Endodermal cell (in vitro differentiated cells): ENCODE measurements at places on chromosomes 2 and 18. TPM values are rescaled to one million over a fixed set of nuclear protein-coding genes. Genes with fewer than 3 reads are reported as not detected.

The LCT gene
- 0.06 to 0.11 TPM in 2 of 3 replicates, not detected in the other for total RNA-seq

The CXCR2 gene
- not detected in 3 replicates for total RNA-seq

The POTEJ gene
- total RNA-seq, result not detected in 2 replicates

The HOXD12 gene
- total RNA-seq, result not detected in 2 replicates

The HOXD4 gene
- not detected in 3 replicates for total RNA-seq

The HOXD3 gene
- total RNA-seq, result not detected in 2 replicates

The ITGA6 gene
- 40.6 to 48.6 TPM (median 45.7 TPM) in 3 replicates for total RNA-seq

The TTN gene
- total RNA-seq, result 75.0 and 101 TPM in 2 replicates

The EFEMP1 gene
- total RNA-seq, result 3.3 and 4.0 TPM in 2 replicates

The ATG9A gene
- total RNA-seq, result 45.7 to 101 TPM (median 59.7 TPM) in 3 replicates

The C18orf54 gene
- total RNA-seq, result 14.4 to 31.9 TPM (median 29.5 TPM) in 3 replicates

The GATA6 gene
- 148 and 158 TPM in 2 replicates for total RNA-seq

The LRATD1 gene
- 0.95 and 1.1 TPM in 2 replicates for total RNA-seq

The G6PC2 gene
- total RNA-seq, result not detected in 2 replicates

The MEP1B gene
- total RNA-seq, result not detected in 2 replicates

The AQP12B gene
- total RNA-seq, result 0.23 TPM in 1 of 3 replicates, not detected in the others

The DYSF gene
- total RNA-seq, result 1.4 to 2.2 TPM (median 1.8 TPM) in 3 replicates

The COLEC12 gene
- 88.8 to 130 TPM (median 123 TPM) in 3 replicates for total RNA-seq

The NFU1 gene
- total RNA-seq, result 30.9 to 62.4 TPM (median 37.9 TPM) in 3 replicates

The RBM43 gene
- total RNA-seq, result 1.1 to 2.3 TPM (median 1.1 TPM) in 3 replicates

The ACMSD gene
- not detected in 3 replicates for total RNA-seq
